CD4-positive, CD25-positive, alpha-beta regulatory T cell (primary cell): ENCODE measurements at places on chromosomes 12 and 14. TPM values are rescaled to one million over a fixed set of nuclear protein-coding genes. Genes with fewer than 3 reads are reported as not detected.

NRL gene
- 2.8 TPM for total RNA-seq

RPL10L gene
- total RNA-seq = not detected

GRCh38 chr14:67285876-67286452 is 44.7 kb downstream of the PALS1 start:
- DNase-seq = no peak

GRCh38 chr12:90333939-90334338 is 621.0 kb downstream of the CCER1 start:
- DNase-seq = no peak

DNA sequence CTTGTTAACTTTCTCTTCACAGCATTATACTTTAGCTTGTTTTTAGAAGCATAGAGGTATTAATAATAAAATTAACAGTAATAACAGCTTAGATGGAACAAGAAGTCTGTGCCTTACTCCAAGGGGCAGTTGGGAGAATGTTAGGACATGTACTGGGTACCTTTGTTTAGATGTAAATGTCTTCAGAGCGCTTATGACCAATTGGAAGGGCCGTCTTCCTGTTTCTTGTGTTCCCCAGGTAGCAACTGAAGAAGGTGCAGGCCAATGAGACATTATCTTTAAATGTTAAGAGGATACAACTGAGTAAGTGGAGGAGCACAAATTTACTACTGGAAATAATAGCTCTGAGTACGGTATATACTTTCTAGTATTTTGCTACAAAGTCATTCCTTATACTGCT is 180.9 kb upstream of the SYT1 start:
- DNase-seq = no peak

GRCh38 chr14:53109105-53110041 is 43.8 kb downstream of the DDHD1 start:
- DNase-seq = peak; percentile 89

DNA sequence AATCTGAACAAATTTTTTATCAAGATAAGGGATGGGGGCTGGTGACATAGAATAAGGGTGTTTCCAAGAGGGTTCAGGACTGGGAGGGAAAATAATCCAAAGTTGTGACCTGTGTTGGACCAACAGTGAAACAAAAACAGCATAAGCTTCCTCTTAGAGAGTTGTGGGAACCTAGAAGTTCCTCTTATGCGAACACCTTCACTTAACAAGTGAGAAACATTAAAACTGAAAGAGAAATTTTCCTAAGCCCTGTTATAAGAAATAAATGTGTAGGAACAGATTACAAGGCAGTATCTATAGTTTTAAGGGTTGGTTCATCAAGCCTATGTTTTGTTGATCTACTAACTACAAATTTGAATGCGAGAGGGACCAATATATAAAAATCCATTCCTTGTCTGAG is 58.4 kb downstream of the LLPH start:
- no peak for DNase-seq
